SJCRH30 (cell line): ENCODE measurements at places on chromosomes 6 and 20. TPM values are rescaled to one million over a fixed set of nuclear protein-coding genes. Genes with fewer than 3 reads are reported as not detected.

DNA sequence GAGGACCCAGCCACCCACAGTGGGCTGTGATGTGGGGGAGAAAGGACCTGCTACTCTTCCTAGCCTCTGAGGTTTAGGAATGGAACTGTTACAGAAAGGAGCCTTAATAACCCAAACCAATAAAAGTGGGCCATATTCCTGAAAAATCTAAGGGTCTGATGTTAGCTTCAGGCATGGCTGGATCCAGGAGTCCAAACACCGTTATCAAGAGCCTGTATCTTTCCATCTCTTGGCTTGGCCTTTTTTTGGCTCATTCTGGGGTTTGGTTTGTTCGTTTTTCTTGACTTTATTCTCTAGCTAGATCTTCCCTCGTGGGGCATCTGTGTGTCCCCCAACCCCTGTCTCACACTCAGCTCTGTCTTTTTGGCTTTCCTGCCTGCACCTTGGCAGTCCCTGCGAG, 38.7 kb downstream of the CDH4 start:
- DNase-seq: no peak

DNA sequence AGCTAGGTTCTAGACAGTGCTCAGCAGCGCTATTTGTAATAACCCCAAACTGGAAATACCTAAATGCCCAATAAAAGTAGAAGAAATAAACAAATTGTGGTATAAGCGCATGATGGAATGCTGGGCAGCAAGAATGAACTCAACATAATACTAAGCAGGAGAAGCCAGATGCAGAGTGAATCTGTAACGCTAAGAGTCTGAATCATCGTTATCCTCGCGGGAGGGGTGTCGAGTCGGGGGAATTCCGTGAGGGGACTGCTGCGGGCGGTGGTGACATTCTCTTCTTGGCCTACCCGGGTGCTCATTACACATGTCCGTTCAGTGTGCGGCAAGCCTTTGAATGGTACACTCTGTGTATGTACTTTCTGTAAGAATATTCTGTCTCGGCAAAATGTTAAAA, 83.7 kb downstream of the SULF2 start:
- no peak for DNase-seq

CLIC1 gene
- 210 and 234 TPM in 2 replicates for total RNA-seq

- no peak for DNase-seq
Measured at GRCh38 chr6:152637296-152638047, at the start of gene SYNE1. Gene SYNE1 (minus strand): TSS chr6:152637362. CDS start chr6:152628331, 9,031 bp downstream.

STXBP5 gene
- total RNA-seq: 32.9 and 33.4 TPM in 2 replicates

IL17F gene
- not detected in 2 replicates for total RNA-seq

PDE7B gene
- 0.20 and 0.71 TPM in 2 replicates for total RNA-seq

DNA sequence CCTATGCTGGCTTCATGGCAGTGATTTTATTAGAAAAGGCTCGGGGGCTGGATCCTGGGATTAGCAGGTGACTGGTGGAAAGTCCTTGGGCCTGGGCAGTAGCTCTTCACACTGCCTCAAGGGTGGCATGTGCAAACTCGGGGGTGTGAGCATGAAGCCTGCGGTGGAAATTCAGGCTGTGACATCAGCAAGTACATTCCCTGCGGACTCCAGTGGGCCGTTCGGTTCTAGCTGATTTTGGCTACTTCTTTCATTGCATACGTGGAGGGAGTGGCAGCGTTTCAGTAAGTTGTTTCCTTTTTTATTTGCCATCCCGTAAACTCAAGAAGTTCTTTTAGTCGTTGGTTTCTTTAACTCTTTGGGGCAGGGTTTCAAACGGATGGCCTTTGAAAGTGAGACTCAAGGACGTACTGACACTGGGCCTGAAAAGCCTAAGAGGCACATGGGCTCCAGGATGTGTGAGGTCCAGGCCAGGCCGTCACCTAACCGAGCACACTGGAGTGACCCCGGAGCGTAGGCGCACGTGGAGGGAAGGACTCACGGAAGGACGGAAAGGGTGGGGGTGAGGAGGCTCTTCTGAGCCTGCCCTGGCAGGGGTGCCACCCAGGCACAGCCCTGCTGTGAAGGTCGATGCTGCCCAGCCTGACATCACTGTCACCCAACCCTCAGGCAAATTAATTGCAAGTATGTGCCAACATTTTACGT, 104.0 kb upstream of the FRMD1 start:
- no peak for DNase-seq

DNA sequence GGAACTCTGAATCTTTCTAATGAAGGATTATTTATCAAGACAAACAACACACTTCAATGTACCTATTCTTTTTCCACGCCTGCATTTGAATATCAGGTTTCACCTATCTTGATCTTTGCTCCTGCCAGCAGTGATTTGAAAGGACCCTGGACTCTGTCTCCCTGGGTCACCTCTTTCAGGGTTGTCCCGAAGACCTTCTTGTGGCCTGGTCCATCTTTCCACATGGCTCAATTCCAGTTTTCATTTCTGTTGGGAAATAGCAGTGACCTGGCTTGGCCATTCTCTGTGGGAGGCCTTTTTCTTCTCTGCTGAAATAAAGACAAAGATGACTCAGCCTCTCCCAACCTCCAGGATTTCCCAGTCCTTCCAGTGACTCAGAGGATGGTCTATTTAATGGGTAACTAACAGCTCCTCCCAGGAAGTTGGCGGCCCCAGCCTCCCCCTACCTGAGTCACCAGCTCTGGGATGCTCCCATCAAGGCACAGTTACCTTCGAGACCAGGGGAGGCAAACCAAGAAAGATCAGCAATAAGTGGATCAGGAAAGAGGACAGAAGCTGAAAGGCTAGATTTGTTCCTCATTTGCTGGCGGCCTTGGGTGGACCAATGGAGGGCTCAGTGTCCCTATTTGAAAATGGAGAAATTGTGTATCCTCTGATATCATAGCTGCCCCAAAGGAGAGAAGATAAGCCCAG, 120.2 kb upstream of the RNF24 start:
- peak; percentile 57 for DNase-seq

COL9A3 gene
- total RNA-seq: 2.0 and 2.1 TPM in 2 replicates

DLL1 gene
- 12.6 and 13.6 TPM in 2 replicates for total RNA-seq

DNA sequence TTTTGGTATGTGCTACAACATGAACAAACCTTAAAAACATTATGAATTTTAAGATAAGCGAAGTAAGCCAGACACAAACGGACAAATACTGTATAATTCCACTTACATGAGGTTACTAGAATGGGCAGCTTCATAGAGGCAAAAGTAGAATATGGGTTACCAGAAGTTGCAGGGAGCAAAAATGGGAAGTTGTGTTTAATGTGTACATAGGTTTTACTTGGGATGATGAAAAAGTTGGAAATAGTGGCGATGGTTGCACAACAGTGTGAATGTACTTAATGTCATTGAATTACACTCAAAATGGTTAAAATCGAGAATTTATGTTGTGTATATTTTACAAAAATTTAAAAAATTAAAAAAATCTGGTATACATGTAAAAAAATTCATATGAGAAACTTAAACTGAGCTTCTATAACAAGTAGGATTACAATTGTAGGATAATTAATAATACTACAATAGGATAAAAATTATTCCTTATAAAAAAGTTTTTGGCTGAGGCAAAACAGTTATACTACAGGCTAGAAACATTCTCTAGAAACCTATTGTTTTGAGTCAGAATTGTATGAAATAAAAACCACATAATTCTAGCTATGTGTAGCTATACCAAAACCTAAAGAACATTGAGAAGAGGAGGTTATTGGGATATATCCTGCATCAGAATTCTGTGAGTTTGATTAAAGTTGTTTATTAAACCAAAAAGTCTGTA, 24.8 kb upstream of the DYNLRB1 start:
- no peak for DNase-seq
